GM12892 (cell line): ENCODE measurements at places on chromosomes 7 and 10.

- DNase-seq, result no peak
Observed at GRCh38 chr7:43318188-43318770, 205.8 kb downstream of the HECW1 start.

DNA sequence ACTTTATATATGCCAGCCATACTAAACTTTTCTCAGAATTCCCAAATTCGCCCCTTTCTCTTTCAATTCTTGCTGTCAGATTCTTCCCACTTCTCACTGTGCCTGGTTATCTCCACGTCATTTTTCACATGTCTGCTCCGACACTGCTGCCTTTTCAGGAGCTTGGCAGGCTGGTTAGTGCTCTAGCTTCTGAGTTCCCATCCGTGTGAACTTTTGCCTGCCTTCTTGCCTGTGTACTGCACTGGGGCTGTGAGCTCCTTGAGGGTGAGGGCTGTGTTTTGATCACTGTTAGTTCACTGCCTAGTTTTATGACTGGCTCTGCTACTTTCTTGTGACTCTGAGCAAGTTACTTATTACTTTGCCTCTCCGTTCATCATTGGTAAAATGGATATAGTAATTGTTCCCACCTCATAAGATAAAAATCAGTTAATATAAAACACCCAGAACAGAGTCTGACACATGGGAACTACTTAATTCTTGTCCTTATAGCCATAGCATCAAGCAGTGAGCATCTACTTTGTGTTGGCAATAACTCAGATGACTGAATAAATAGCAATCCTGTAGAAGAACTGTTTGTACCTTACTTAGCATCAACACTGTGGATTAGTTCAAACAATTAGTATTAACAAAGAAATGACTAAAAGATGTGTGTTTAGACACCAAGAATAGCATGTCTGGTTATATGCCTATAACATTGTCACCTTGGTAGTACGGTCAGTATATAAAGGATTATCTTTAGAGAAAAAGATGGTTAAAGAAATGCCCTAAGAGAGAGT, 5.5 kb downstream of the GSTO1 start:
- DNase-seq, result no peak

DNA sequence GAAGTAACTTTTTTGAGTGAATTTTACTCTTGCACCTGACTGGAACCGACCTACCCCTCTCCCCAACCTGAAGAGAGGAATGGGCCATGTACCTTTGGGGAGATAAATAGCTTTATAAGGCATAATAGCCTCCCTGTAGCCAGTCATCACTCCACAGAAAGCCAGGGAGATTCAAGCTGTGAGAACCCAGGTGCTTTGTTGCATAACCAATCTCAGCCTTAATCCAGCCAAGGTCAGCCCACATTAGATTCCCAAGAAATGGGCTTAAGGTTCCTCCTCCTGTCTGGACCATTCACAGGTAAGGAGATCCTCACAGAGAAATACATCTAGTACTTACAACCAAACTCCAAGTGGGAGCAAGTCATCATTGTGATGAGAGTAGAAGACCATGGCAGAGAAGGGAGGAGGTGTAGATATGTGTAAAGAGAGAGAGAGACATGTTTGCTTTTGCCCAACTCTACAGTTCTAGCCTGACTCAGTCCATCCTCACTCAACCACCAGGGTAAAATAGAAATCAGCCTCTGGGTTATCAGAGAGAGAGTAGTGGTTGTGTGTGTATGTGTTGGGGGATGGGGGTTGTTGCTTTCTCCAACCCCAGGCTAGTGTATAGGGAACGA, 23.6 kb downstream of the SKIDA1 start:
- DNase-seq, result no peak

DNA sequence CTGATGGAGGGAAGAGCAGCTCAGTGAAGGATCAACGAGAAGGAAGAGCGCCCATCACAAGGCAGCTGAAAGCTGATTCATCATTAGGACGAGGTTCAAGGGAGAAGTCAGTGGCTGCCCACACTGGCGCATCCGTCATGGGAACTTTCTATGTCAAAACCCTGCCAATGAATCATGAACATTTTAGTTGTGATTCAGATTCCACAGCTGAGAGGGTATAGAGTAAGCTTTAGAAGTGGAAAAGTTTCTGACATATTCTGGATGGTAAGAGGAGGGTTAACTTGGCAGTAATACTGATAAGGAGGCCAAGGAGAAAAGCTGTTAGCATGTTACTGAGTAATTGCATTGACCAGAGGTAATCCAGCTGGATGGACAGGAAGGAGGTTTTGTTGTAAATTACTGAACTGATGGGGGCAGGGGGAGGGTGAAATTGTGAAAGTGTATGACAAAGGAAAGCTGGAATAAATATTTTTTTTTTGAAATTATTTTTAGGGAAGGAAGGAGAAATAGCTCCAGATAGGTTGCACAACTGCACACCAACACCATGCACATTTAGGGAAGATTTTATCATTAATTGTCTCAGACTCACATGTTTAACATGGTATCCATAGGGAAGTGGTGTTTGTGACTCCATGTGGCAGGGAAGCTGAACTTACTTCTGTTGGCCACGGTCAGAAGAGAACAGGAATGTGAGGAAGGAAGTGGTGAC, 78.3 kb upstream of the NRP1 start:
- DNase-seq, result no peak

DNA sequence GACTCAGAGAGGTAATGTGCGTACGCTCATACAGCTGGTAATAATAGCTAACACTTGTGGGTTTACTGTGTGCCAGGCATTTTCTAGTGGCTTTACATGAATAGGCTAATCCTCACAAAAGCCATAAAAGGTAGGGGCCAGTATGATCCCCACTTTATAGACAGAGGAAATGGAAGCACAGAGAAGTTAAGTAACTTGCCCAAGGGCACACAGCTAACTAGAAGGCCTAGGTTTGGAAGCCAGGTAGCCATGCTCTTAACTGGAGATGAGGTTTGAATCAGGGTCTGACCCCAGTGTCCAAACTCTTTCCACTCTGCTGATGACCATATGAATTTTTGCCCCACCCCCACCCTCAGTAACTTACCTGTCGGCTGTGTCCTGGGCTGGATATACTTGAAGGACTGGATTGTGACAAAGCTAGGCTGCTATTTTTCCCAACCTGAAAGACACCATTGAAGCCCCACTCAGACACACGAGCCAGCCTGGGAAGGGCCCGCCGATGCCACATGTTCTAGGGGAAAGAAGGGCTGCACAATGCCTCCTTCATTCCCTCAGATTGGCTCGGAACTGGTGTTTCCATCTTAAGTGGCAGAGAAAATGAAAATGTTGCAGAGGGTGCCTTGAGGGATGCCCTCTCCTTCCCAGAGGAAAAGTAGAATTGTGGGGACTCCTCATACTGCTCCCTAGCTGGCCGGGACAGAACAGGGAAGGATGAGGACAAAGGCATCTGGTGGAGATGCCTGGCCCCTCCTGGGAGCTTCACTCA, 29.1 kb upstream of the EFCAB10 start:
- DNase-seq, result no peak
